ENCODE measurements at places on chromosomes 16 and 17.

DNA sequence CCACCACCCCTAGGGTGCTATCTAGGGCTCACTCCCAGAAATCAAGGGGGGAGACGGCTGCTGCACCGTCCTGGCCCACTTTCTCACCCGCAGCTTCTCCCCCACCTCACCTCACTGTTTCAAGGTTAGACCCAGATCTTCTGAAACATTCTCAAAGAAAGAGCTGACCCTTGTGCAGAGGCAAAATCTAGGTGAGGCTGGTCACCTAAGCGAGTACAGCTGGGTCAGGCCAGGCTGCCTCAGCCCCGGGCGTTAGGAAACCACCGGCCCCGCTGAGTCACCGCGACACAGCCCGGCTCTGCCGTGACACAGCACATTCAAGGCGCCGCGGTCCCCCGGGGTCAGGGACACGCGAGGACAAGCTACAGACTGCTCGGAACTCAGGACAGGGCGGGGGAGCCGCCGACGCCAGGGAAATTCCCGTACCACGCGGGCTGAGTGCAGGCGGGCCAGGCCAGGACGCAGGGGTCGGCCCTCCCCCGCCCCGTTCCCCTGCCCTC lies 27.1 kb downstream of the GNPTG start:
- DNase-seq, result peak; percentile 45

- no peak for DNase-seq
These were observed 1.8 kb downstream of the NOXO1 start for GRCh38 chr16:1979271-1980029.

GRCh38 chr16:88924834-88925539 lies 52.0 kb downstream of the CBFA2T3 start:
- DNase-seq, result no peak

- no peak for DNase-seq
These were observed 6.5 kb upstream of the USP32 start for GRCh38 chr17:60398227-60398959.

DNA sequence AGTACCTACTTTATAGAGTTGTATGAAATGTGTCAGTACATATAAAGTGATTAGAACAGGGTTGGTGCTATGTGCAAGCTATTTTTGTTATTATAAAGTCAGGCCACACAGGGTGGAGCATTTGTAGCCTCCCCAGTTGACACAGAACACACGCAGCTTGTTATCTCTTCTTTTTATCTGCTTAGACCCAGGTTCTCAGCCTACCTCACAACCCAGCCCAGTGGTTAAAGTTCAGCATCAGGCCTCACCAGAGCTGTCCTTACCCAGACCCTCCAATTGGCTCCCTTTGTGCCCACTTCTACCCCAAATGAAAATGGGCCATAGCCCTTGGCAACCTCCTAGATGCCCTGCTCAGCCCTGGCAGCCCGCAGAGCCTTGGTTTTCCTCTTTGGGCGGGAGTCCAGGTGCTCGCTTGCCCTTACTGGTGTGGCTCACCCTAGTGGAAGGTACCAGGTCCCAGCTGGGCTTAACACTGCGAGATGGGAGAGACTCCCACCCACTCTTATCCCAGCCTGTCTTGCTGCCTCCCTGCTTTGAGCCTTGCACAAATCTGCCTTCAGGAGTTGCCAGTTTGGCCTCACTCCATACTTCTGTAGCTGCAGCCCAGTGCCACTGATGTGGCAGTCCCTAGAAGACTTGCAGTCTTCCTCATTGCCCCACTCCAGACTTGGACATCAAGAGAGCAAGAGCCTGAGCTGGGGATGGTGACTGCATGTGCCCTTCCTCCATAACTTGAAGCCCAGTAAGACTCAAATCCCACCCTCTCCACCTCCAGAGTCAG lies 1.1 kb upstream of the PIGS start:
- DNase-seq, result no peak

GRCh38 chr17:68290268-68290954 lies 516 bp downstream of the SLC16A6 start:
- peak; percentile 30 for DNase-seq

- DNase-seq, result no peak
These were observed 35.2 kb upstream of the TBX2 start for GRCh38 chr17:61364463-61364846.

DNA sequence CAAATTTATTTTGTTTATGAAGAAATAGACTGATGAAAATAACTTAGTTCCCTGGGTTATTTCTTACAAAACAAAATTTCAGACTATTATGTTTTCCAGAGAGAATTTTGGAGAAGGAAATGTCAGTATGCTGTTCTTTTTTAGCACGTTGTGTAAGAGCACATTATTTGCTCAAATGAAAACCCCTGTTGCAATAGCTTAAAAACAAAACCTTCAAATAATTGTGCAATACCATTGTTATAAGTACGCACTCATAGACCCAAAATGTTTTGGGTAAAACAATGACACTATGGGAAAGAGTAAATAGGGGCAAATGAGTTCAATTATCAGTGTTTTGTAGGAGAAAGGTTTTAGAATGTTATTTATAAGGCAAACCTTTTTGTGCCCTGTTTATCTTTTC lies 18.2 kb downstream of the VMP1 start:
- DNase-seq, result no peak

GRCh38 chr16:79476580-79476979 lies 124.0 kb downstream of the MAF start:
- DNase-seq, result no peak

GRCh38 chr17:75524970-75525805 lies at the start of gene LLGL2:
Gene LLGL2 (plus strand): TSS chr17:75525697. CDS start chr17:75543427, 17,730 bp downstream.
- peak; percentile 74 for DNase-seq

DNA sequence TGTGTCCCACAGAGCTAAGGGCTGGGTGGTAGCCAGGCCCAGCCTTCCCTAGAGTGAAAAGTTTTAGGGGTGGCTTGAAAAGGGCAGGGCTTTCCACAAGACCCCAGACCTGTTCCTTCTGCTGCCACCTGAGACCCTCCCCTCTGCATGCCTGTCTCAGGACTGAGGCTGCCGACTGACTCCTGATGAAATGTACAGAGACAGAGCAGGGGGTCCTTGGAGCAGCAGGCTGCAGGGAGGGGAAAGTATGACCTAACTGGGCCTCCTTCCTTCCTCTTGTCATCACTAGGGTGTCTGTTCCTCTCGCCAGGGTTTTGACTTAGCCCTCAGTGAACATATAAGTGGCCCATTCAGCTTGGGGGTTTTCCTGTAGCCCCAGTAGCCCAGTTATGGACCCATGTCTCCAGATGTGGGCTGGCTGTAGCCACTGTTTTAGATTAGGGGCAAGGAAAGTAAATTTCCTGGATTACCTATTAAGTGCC lies 14.9 kb upstream of the NFATC3 start:
- no peak for DNase-seq

GRCh38 chr17:77269696-77270681 lies 129.2 kb downstream of the SEC14L1 start:
- DNase-seq, result no peak

GRCh38 chr16:24700549-24701392 lies 28.7 kb upstream of the TNRC6A start:
- DNase-seq, result no peak

DNA sequence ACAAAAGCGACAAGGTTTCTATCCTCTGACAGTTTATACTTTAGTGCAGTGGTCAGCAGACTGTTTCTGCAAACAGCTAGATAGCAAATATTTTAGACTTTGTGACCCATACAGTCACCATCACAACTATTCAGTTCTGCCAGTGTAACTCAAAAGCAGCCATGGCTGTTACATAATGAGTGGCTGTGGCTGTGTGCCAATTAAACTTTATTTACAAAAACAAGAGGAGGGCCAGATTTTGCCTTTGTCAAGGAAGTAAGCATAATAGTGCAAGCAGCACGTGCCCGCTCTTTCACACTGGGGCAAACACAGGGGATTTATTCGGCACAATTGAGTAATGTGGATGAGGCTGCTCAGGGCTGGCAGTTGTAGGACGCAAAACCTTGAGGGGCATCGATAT lies 551.5 kb downstream of the MAF start:
- no peak for DNase-seq

- DNase-seq, result no peak
These were observed 10.1 kb downstream of the KSR1 start for GRCh38 chr17:27466376-27466742.

DNA sequence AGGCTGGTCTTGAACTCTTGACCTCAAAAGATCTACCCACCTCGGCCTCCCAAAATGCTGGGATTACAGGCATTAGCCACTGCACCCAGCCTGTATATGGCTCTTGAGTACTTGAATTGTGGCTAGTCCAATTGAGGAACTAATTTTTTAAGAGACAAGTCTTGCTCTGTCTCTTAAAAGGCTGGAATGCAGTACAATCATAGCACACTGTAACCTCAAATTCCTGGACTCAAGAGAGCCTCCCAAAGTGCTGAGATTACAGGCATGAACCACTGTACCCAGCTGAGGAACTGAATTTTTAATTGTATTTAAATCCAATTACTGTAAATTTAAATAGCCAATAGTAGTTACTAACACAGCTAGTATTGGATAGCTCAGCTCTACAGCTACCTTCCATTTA lies 50.6 kb downstream of the MED13 start:
- DNase-seq, result no peak

- no peak for DNase-seq
These were observed 59.3 kb downstream of the SMPD3 start for GRCh38 chr16:68389006-68389405.

DNA sequence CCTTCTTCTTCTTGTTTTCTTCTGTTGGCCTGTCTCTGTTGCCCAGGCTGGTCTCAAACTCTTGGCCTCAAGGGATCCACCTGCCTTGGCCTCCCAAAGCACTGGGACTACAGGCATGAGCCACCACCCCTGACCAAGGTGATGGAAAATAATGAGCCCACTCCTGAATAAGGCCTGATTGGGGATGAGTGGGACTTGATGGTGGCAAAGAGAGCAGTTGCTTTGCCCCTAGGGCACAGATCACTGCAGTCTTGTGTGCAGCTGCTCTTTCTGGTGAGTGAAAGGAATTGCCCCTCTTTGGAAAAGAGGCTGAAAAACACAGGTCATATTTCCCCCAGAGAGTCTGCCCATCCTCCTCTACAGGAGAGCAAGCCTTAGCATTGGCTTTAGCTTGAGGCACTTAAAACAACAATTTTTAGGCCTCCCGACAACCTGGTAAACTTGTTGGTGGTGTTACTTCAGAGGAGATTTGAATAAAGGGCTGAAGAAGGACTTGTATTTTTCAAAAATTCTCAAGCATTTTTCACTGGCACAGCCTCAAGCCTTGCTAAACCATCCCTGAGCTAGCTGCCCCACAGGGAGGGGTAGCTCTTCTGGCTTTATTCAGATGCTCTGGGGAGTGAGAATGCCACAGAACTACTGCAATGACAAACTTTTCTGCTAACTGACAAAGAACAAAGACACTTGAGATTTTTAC lies 6.1 kb upstream of the PDP2 start:
- no peak for DNase-seq

- DNase-seq, result no peak
These were observed 31.2 kb upstream of the KIF2B start for GRCh38 chr17:53791551-53791950.

DNA sequence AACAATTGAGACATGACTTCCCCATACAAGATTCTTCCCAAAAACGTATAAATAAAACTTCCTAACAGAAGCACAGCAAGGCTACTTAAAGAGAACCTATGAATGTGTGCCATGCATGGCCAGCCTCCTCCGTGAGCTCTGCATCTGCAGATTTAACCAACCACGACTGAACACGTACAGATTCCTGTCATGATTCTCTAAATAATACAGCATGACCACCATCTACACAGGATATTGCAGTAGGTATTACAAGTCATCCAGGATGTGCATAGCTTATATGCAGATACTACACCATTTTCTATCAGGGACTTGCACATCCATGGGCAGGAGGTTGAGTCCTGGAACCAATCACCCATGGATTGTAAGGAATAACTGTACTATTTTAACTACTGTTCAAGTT lies 1.4 kb upstream of the QRICH2 start:
- no peak for DNase-seq

DNA sequence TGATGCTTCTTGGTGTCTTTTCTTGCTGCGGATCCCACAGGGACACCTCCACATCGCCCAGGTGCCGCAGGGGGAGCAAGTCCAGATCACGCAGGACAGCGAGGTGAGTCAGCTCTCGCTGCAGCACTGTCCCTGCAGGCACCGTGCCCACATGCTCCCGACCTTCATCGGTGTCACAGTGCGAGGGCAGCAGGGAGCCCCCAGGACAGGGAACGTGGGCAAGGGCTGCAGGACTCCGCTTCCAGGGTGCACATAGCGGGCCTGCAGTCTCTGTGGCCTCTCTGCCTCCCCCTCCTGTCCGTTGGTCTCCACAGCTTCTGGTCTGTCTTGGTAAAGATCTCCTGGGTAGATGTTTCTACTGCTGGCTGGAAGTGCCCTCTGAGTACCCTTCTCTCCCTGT lies 84.1 kb downstream of the BANP start:
- DNase-seq, result no peak

DNA sequence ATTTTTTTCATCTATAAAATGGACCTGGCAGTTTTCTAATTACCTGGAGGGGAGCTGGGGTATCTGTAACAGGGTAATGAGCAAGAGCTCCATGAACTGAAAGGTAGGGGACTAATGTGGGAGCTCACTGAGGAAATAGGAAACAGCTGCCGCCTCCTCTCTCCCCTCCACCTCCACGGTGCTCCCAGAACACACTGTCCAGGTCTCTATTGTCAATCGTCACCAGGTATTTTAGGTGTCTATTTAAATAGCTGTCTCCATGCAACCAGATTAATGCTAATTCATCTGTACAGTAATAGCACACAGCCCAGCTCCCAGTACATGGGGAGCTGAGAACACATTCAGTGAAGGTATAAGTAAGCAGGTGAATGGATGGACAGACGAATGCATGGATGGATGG lies 233.3 kb downstream of the GRIN2A start:
- DNase-seq, result no peak

DNA sequence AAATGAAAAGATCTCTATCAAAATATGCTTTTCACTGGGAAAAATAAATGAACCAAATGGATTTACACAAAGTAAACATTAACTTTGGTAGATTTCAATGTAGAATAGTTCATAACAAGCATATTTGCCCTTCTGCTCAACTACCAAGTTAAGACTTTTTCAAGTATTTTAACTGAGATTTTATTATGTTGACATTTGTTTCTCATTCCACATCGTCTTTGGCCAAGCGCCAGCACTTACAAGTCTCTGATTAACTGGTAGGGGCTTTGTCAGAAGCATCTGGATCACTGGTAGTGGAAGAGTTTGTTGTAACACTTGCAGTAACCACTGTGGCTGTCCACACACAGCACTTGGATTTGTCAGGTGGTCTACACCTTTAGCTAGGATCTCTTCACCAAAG lies 22.9 kb downstream of the SLFN12L start:
- DNase-seq, result no peak

DNA sequence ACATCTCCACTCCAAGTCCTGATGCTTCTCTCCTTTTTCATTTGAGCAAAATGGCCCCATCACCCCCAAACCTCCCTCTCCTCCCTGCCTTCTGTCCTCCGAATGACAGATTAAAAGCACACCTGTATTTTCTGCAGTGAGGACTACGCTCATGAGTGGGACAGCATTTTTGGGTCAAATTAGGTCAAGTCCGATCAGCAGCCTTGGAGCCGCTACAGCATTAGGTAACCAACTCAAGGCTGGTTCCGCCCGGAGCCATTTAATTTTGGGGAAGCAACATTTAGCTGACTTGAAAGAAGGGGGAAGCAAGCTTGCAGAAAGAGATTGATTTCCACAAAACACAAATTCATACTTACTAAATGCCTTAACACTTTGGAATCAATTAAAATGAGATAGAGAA lies 324.1 kb upstream of the CDH5 start:
- no peak for DNase-seq

All from stimulated activated CD4-positive, alpha-beta T cell treated with anti-CD3 and anti-CD28 coated beads, Interleukin-15, amount 100 ng/mL, for 48 hours (primary cell).